ENCODE measurements at places on chromosomes 2 and 18. TPM values are rescaled to one million over a fixed set of nuclear protein-coding genes. Genes with fewer than 3 reads are reported as not detected.
A peak's percentile ranks its signal among the peaks of the same experiment; 100 is the strongest.

- ATAC-seq: no peak
Observed at GRCh38 chr2:134231301-134231964, 22.4 kb upstream of the MGAT5 start.

The CNDP1 gene
- 0.23 TPM for total RNA-seq

The IFIH1 gene
- 17.6 TPM for total RNA-seq

- no peak for ATAC-seq
Observed at GRCh38 chr18:65287652-65288051, 463.2 kb upstream of the CDH7 start.

DNA sequence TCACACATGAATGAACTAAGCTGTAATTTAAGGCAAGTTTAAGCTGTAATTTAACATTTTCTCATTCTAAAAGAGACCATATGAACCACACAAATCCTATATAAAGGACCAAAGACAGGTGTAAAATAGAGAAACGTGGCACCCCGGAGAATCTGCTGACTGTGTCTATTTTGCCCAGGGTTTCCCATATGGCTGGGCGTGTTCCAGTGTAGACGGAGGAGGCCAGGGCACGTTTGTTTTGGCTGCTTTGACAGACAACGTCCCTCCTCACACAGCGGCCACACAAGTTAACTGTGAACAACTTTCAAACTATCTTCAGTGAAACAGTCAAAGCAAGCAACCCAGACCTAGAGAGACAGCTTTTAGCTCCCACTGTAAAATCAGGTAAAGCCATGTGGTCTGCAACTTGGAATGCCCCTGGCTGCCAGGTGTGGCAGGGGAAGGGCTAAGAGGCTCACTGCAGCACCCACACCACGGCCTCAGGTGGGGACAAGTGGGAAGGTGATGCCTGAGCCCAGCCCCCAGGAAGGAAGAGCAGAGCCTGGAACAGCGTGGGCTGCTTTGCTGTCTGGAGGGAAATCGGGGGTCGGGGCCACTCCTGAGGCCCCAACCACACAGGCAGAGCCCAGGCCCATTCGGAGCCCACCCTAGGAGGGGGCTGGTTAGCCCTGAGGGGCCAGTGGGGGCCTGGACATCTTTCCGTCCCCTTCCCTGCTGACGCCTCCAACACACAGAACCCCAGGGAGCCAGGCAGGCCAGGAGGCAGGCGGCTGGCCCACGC lies 40.7 kb downstream of the SLC66A2 start:
- no peak for ATAC-seq

- ATAC-seq: no peak
Observed at GRCh38 chr18:36831139-36831538, 2.2 kb downstream of the KIAA1328 start.

DNA sequence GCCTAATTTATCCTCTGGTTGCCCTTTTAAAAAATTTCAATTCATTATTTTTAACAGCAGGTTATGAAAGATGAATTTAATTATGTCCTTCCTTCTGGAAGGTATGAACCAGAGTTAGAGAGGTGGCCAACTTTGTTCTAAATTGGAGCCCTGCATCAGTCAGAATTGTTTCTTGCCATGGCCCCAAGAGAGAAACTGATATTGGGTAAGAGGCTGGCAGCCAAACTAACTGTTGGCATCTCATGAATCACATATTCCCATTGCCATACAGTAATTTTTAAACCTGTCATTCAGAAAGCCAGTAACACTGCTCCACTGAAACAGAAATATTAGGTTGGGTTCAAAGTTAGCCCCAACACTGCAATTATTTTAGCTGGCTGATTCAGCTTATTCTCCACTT lies 67.4 kb downstream of the SMAD2 start:
- ATAC-seq: no peak

- no peak for ATAC-seq
Observed at GRCh38 chr2:128314348-128315121, 4.1 kb downstream of the HS6ST1 start.

The SP140 gene
- total RNA-seq: 0.80 TPM

DNA sequence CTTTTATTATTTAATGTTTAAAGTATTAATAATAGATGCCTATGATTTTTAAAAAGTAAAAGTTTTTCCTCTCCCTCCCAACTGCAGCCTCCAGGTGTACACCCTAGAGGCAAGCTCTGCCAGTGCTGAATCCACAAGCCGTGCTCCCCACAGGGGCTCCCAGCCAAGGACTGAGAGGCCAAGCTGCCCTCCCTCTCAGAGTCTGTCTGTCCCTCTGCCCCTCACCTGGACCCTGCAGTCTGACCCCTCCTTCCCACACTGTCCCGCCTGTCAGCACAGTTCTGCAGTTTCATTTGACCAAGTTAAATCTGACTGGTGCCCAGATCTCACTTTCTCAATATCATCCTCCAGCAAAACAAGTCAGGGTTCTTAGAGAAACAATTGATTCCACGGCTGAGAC lies 14.8 kb upstream of the PROC start:
- no peak for ATAC-seq

GRCh38 chr2:101759162-101759561 lies 61.7 kb downstream of the MAP4K4 start:
- no peak for ATAC-seq

DNA sequence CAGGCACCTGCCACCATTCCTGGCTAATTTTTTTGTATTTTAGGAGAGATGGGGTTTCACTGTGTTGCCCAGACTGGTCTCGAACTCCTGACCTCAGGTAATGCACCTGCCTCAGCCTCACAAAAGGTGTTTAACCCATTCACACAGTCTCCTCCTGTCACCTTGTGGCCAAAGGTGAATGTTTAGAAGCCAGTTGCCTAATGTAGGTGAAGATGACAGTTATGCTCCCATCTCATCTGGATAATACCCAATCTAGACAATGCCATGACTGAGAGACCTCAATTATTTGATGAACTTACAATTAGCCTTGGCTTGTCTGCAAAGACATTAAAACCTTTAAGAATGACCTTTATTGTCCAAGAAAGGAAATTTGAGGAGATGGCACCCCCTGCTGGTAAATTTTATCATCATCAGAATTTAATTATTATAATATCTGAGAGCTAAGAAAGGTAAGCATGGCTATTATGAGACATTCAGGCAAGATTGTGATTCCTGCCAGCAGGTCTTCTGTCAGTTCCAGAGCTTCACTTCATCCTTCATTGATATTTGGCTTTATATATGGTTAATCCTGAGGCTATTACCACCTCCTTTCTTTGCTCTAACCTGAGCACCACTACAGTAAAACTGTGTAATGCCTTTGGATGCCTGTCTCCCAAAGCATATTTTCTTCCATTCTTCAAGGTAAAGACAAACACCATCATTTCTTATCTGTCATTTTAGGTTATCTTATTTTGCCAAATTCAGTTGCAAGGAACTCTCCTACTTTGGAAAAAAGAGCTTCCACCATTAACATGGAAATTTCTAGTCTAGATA lies 117.6 kb downstream of the FAM124B start:
- peak; percentile 31 for ATAC-seq

The FHOD3 gene
- 22.3 TPM for total RNA-seq

The LIMS3 gene
- 0.38 TPM for total RNA-seq

- ATAC-seq: no peak
Observed at GRCh38 chr2:113869253-113869652, 20.6 kb upstream of the ACTR3 start.

The SLC9A4 gene
- 0.13 TPM for total RNA-seq

GRCh38 chr2:9595746-9596145 lies 35.1 kb downstream of the YWHAQ start:
- no peak for ATAC-seq

The TMEM185B gene
- 7.5 TPM for total RNA-seq

The B3GNT7 gene
- 1.2 TPM for total RNA-seq
